ENCODE measurements at places on chromosomes 7 and 10. TPM values are rescaled to one million over a fixed set of nuclear protein-coding genes. Genes with fewer than 3 reads are reported as not detected.

The PRPS1L1 gene
- not detected for total RNA-seq

The C10orf143 gene
- not detected for total RNA-seq

The PTPRE gene
- total RNA-seq: 64.6 TPM

- H3K4me3 ChIP-seq: no peak overlapping the region
- peaks cover 21% of the 10 kb centered on the region for H3K4me1 ChIP-seq
- peak overlapping the region; percentile 30 for H3K27ac ChIP-seq
- H3K27me3 ChIP-seq: no peaks in the 10 kb centered on the region
Observed at GRCh38 chr10:119377958-119378736, 164.4 kb downstream of the RGS10 start.

GRCh38 chr7:75740846-75741497 is 2.2 kb upstream of the HIP1 start:
- H3K4me3 ChIP-seq: no peak overlapping the region
- H3K36me3 ChIP-seq: no peaks in the 10 kb centered on the region
- DNase-seq: peak; percentile 80
- peaks cover 22% of the 10 kb centered on the region for H3K4me1 ChIP-seq

DNA sequence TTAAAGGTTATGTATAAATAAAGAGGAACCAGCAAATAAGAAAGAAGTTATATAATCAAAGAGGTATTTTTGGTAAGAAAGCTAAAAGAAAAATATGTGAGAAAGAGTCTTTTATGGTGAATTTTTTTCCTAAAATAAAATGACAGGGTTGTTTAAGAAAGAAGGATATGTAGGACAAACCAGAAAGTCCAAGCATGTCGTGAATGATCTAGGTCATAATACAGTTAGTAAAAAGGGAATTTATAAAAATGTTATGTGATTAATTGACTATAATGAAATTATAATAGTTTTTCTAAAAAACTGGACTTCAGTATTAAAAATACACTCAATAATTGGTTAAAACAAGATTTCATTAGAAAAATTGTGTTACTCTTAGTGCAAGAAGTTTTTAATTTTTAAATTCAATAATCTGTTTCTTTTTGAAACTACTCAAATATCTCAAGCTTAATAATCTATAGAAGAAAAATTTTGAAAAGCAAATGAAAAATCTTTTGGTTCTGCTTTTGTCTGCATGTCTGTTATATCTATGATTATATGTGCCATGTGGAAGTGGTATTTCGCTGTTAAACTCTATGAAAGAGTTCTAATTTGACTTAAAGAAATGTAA is 23.3 kb downstream of the AVL9 start:
- no peak overlapping the region for H3K27ac ChIP-seq
- no peaks in the 10 kb centered on the region for H3K4me1 ChIP-seq
- DNase-seq: no peak
- H3K36me3 ChIP-seq: no peaks in the 10 kb centered on the region
- no peaks in the 10 kb centered on the region for H3K27me3 ChIP-seq

DNA sequence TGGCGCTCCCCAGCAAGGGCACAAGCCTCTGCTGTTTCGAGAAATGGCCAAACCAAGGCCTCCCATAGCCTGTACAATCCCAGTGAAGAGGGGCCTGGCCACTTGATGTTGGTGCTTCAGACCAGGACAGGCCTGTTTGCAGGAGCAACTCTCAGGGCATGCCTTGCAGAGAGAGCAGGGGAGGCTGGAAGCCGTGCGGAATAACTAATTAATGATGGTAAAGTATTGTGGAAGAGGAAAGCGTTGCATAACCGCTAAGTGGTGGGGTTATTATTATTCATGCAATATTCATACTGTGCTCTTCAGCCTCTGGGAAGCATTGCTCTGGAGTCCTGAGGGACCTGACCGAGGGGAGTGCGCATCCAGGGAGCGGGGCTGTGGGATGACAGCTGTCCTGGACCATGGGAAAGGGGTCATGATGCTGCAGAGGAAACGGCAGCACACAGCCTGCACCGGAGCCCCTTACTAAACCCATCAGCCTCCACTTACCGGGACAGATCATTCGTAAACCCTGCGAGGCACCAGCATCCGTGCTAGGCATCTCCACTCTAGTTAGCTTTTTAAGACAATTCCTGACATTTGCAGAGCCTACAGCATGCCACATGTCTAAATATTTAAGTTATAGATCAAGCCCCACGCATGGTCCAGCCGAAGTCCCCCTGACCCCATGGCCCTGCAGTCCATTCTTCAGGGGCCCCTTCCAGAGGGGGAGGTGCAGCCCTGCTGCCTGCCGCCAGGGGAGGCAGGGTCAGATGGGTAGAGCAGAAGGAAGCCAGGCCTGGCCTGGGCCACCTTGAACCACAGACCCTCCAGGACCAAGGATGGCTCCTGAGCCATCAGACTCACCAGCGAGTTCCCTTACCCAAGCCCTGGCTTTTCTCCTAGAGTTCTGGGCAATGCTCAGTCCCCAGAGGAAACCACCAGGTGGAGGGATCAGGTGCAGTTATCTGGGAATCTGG is 11.6 kb downstream of the TMEM273 start:
- DNase-seq: no peak
- H3K27me3 ChIP-seq: no peaks in the 10 kb centered on the region
- H3K36me3 ChIP-seq: no peaks in the 10 kb centered on the region
- H3K4me3 ChIP-seq: no peak overlapping the region
- H3K27ac ChIP-seq: no peak overlapping the region
- peaks cover 12% of the 10 kb centered on the region for H3K4me1 ChIP-seq

GRCh38 chr7:70241536-70242175 is 643.4 kb downstream of the AUTS2 start:
- no peak overlapping the region for H3K27ac ChIP-seq

DNA sequence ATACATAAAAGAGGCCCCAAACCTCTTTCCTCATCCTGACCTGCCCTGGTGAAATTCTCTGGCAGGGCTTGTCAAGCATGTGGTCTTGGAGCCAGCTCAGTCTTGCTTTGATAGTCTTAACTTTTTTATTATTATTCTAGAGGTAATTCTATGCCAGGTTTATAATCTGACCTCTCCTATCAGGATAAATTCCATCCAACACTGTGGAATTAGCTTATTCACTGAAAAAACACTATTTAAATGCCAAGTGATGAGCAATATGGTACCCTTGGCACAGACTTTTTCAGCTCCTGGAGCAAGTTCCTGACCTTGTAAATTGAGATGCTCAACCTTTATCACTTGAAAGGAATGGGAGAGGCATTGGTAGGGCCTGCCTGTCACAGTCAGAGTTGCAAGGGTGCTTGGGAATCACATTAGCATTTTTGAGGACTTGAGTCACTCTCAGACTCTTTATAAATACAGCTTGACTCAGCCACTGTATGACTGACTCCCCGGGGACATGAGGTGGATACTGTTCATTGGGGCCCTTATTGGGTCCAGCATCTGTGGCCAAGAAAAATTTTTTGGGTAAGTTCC is at the start of gene CPA4:
Gene CPA4, plus strand, starts transcription at position 480 of the 576 bp plus-strand sequence. Its CDS starts 20 bp downstream, at position 500.
- no peaks in the 10 kb centered on the region for H3K27me3 ChIP-seq
- DNase-seq: no peak
- no peak within 1 kb of the TSS for H3K27ac ChIP-seq

DNA sequence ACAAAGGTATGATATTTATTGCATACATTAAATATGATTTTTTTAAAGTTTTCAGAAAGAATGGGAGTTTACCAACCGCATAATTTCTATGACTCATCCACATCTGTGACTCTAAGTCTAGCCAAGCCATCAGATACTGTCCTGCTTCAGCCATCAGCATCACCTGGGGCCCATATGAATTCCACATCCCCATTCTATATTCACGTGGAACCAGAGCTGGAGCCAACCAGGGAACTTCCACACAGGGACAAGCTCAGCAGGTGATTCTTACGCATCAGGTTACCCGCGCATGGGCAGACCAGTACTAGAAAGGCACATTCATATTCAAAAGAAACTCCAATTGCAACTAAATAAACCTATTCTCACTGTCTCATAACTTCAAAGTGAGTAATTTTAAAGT is 817.7 kb upstream of the IGFBP3 start:
- H3K4me3 ChIP-seq: no peak overlapping the region
- no peaks in the 10 kb centered on the region for H3K4me1 ChIP-seq
- H3K36me3 ChIP-seq: no peaks in the 10 kb centered on the region
- DNase-seq: no peak
- H3K27ac ChIP-seq: no peak overlapping the region

GRCh38 chr7:105682341-105683060 is 101.2 kb upstream of the EFCAB10 start:
- no peak overlapping the region for H3K4me3 ChIP-seq
- H3K27me3 ChIP-seq: no peaks in the 10 kb centered on the region
- no peak overlapping the region for H3K27ac ChIP-seq
- H3K4me1 ChIP-seq: peaks cover 26% of the 10 kb centered on the region
- no peak for DNase-seq

DNA sequence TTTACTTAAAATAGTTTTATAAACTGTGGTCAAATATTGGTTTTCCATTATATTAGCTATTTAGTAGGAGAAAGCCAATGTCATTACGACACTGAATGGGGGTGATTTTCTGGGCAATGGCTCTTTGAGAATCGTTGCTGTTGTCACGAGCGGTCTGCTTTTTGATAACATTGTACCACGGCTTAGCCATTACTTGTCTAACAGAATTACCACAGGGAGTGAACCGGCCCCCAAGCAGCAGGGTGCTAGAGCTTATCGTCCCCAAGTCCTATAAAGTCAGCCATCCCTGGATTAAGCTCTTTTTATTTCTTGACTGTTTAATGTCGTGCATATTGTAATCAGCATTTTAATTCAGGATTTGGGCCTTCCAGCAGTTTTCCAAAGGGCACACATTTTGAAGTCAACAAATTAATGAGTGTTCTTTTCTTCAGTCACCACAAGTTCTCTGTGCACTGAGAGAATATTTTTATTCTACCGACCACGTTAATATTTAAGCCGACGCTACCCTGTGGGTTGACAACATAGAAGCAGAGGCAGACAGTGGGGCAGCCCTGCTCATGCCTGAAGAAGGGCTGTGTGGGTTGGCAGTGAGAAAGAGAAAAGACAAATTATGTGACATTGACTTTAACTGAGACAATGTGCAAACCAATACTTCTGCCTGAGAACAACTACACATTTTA is 125.8 kb downstream of the ICA1 start:
- no peaks in the 10 kb centered on the region for H3K36me3 ChIP-seq
- no peaks in the 10 kb centered on the region for H3K4me1 ChIP-seq
- H3K4me3 ChIP-seq: no peak overlapping the region
- no peaks in the 10 kb centered on the region for H3K27me3 ChIP-seq
- no peak for DNase-seq
- H3K27ac ChIP-seq: no peak overlapping the region

GRCh38 chr10:76117949-76118348 is 686.5 kb downstream of the LRMDA start:
- H3K27me3 ChIP-seq: no peaks in the 10 kb centered on the region
- no peak overlapping the region for H3K4me3 ChIP-seq
- H3K4me1 ChIP-seq: peaks cover 4% of the 10 kb centered on the region
- DNase-seq: no peak
- no peak overlapping the region for H3K27ac ChIP-seq
- no peaks in the 10 kb centered on the region for H3K36me3 ChIP-seq

- H3K36me3 ChIP-seq: peaks cover 3% of the 10 kb centered on the region
- H3K4me3 ChIP-seq: peak overlapping the region; percentile 19
- H3K4me1 ChIP-seq: peaks cover 99% of the 10 kb centered on the region
- no peaks in the 10 kb centered on the region for H3K27me3 ChIP-seq
Observed at GRCh38 chr10:71766717-71767419, 6.5 kb downstream of the VSIR start.

- no peaks in the 10 kb centered on the region for H3K27me3 ChIP-seq
- H3K4me3 ChIP-seq: no peak overlapping the region
- no peaks in the 10 kb centered on the region for H3K4me1 ChIP-seq
- H3K36me3 ChIP-seq: no peaks in the 10 kb centered on the region
- no peak overlapping the region for H3K27ac ChIP-seq
Observed at GRCh38 chr10:86285136-86285790, 81.3 kb downstream of the GRID1 start.

- H3K27me3 ChIP-seq: no peaks in the 10 kb centered on the region
- H3K27ac ChIP-seq: no peak overlapping the region
- no peak for DNase-seq
Observed at GRCh38 chr10:104678658-104679057, 37.6 kb downstream of the SORCS3 start.

GRCh38 chr7:66138994-66139752 is 24.5 kb downstream of the CRCP start:
- H3K36me3 ChIP-seq: peaks cover 21% of the 10 kb centered on the region
- no peaks in the 10 kb centered on the region for H3K27me3 ChIP-seq
- H3K4me3 ChIP-seq: no peak overlapping the region
- peaks cover 13% of the 10 kb centered on the region for H3K4me1 ChIP-seq

DNA sequence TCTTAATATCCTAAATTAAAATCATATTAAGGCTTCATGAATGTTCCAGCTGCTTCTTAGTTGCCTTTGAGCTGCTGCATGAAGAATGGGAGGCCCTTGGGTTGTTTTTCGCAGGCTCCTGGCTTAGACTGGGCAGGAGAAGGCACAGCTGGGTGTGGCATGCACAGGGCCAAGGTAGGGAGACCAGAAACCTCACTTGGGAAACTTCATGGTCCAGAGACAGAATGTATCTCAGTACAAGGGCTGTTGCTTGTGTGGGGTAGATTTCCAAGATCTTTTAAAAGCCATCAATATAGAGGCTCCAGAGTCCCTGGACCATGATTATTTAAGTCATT is 49.9 kb downstream of the BUB3 start:
- DNase-seq: no peak
- no peak overlapping the region for H3K27ac ChIP-seq
- H3K4me3 ChIP-seq: no peak overlapping the region
- H3K36me3 ChIP-seq: no peaks in the 10 kb centered on the region
- no peaks in the 10 kb centered on the region for H3K27me3 ChIP-seq

DNA sequence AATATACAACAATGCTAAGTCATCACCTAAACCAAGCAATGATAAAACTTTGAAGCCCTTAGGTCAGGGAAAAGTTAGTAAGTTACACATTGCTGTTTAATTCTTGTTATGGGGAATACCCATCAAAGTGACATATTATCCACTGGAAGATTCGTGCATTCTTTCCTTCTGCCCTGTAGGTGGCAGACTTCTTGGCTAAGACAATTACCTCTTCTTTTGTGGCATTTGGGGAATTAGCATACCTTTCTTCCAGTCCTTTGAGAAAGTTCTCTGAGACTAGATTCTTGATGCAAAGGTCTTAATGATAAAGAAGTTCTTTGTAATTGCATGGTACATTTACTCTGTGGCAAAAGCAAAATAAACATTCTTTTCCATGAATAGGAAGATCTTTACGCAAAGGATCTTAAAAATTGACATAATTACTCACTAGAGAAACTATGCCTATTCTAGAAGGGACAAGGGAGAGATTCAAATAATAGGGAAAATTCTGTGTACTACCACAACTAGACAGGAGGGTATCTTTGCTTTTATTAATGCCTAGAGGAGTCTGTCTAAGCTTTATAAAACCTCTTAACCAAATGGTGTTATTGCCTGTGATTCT is 395.9 kb downstream of the GRM8 start:
- no peak for DNase-seq
- no peak overlapping the region for H3K27ac ChIP-seq
- H3K4me1 ChIP-seq: no peaks in the 10 kb centered on the region
- no peak overlapping the region for H3K4me3 ChIP-seq
